ENCODE measurements at places on chromosomes 16 and 17.

GRCh38 chr16:30893417-30893743 is 497 bp downstream of the BCL7C start:
- no peak for DNase-seq

GRCh38 chr16:30476991-30477390 is 4.4 kb downstream of the ITGAL start:
- no peak for DNase-seq

DNA sequence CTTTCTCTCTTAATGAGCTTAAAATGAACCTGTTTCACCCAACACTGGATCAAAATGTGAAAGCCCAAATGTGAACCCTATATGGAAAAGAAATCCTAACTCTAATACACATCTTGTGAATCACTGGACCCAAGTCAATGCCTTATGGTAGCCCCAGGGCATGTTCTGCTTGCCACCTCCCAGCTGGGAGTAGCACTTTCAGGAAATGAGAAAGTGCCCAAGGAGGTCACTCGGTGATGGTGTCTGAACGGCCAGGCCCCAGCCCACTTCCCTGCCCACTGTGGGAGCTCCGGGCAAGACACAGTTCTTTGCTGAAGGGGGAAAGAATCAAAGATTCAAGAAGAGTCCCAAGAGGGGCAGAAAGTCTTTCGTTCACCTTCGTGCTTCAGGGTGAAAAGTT is 46.1 kb downstream of the GTF3C1 start:
- DNase-seq, result no peak

- DNase-seq, result no peak
Measured at GRCh38 chr16:87541147-87541871, 48.5 kb upstream of the ZCCHC14 start.

DNA sequence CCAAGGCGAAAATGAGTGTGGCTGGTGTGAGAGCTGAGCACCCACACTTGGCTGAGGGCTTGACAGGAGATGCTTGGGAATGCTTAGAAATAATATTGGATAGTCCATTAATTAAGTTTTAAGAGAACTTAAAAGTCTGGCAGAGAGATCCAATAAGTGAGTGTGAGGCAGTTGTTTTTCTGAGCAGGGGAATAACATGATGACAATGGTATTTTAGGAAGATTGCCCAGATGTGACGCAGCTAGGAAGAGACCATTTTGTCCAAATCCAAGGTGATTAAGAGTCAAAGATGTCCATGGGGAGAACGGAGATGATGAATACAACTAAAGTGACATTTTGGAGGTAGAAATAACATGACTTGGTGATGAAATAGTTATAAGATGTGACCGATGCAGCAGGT is 102.8 kb upstream of the AXIN2 start:
- no peak for DNase-seq
